ENCODE measurements at places on chromosomes 6 and 20. TPM values are rescaled to one million over a fixed set of nuclear protein-coding genes. Genes with fewer than 3 reads are reported as not detected.

- no peaks in the 10 kb centered on the region for H3K27me3 ChIP-seq
- H3K4me3 ChIP-seq: no peak overlapping the region
- H3K27ac ChIP-seq: no peak overlapping the region
- no peaks in the 10 kb centered on the region for H3K36me3 ChIP-seq
- peak; percentile 75 for DNase-seq
- H3K4me1 ChIP-seq: no peaks in the 10 kb centered on the region
Measured at GRCh38 chr6:125858427-125859320, 67.9 kb downstream of the NCOA7 start.

- peaks cover 11% of the 10 kb centered on the region for H3K4me1 ChIP-seq
- H3K4me3 ChIP-seq: peak overlapping the region; percentile 89
- peak; percentile 47 for DNase-seq
- H3K27ac ChIP-seq: peak overlapping the region; percentile 93
Measured at GRCh38 chr20:652615-653109, 338 bp downstream of the SRXN1 start.

Gene REPS1
- 28.2 TPM for total RNA-seq

DNA sequence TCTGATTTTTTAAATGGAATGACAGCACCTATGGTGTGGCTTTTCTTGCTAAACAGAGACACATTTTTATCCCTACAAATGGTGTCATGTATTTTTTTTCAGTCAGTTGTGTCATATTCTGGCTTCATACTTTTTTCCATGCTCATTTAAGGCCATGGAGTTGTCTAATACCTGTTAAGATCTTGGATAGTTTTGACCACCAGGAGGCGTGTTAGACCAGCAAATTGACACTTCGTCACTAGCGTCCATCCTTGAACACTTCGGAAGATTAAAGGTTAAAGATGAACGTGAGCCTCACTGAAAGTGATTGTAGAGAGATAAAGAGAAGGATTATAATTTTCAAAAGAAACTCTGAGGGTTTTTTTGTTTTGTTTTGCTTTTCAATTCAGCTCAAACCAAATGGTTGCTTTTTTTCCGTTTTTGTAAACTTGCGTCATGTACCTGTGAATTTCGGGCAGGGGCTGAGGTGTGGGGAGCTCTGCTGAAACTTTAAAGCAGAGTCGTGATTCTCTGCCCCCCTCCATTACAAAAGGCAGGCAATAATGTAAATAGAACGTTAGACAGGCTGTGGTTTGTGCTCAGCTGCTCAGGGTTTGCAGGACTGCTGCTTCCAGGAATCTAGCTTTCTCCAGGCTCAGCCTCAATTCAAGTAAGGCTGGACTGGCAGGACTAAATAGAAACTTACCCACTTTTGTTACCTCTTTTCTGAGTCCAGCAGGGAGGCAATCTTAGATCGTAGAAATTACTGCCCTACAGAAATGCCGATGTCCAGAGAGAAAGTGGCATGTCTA, 245.1 kb downstream of the FOXA2 start:
- DNase-seq: peak; percentile 34
- no peak overlapping the region for H3K27ac ChIP-seq
- no peak overlapping the region for H3K4me3 ChIP-seq
- no peaks in the 10 kb centered on the region for H3K27me3 ChIP-seq
- no peaks in the 10 kb centered on the region for H3K36me3 ChIP-seq
- H3K4me1 ChIP-seq: no peaks in the 10 kb centered on the region

DNA sequence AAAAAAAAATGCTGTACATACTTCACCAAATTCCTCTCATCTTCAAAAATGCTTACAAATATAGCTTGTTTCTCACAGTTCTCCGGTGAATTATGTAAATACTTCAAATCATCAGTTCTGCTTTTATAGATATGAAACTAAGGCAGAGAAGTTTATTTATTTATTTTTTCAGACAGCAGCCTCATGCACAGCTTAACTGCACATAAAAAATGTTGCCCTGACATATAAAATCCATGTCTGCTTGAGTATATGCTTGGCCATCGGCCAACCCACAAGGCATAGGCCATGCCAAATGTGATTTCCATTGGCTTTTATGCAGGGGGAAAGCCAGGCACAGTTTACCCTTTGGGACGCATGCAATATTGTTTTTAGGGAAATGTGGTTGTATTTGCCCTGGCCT, 57.3 kb upstream of the PHACTR2 start:
- no peaks in the 10 kb centered on the region for H3K27me3 ChIP-seq
- peak; percentile 34 for DNase-seq
- no peaks in the 10 kb centered on the region for H3K36me3 ChIP-seq
- no peak overlapping the region for H3K27ac ChIP-seq
- no peak overlapping the region for H3K4me3 ChIP-seq

GRCh38 chr6:139981768-139982181, 607.3 kb upstream of the CITED2 start:
- no peaks in the 10 kb centered on the region for H3K27me3 ChIP-seq
- H3K36me3 ChIP-seq: no peaks in the 10 kb centered on the region
- peak; percentile 84 for DNase-seq
- H3K4me3 ChIP-seq: no peak overlapping the region
- peak overlapping the region; percentile 21 for H3K27ac ChIP-seq
- peaks cover 27% of the 10 kb centered on the region for H3K4me1 ChIP-seq

DNA sequence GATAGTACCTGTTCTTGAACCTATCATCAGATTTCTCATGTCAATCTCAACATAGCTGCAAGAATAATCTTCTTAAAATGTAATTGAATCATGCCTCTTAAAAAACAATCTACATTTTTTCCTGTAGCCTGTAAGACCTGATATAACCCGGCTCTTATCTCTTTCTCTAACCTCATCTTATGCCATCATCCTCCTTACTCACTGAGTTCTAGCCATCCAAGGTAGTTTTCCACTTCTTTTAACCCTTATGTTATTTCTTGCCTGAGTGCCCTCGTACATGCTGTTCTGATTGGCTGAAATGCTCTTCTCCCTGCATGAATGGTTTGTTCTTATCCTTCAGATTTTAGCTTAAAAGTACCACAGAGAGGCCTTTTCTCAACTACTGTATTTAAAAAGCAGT, 16.4 kb downstream of the SLC17A5 start:
- no peaks in the 10 kb centered on the region for H3K27me3 ChIP-seq
- no peaks in the 10 kb centered on the region for H3K4me1 ChIP-seq
- peaks cover 1% of the 10 kb centered on the region for H3K36me3 ChIP-seq

Gene LY86
- total RNA-seq: not detected

All from fibroblast of lung (primary cell).